Adipocyte (in vitro differentiated cells): ENCODE measurements at places on chromosomes 1 and 21.

GRCh38 chr1:62783736-62784508, at the start of gene ATG4C:
Gene ATG4C (plus strand): TSS chr1:62784132. CDS start chr1:62803787, 19,655 bp downstream.
- peak; percentile 97 for DNase-seq

GRCh38 chr1:44643721-44644334, 30.5 kb downstream of the TMEM53 start:
- no peak for DNase-seq

DNA sequence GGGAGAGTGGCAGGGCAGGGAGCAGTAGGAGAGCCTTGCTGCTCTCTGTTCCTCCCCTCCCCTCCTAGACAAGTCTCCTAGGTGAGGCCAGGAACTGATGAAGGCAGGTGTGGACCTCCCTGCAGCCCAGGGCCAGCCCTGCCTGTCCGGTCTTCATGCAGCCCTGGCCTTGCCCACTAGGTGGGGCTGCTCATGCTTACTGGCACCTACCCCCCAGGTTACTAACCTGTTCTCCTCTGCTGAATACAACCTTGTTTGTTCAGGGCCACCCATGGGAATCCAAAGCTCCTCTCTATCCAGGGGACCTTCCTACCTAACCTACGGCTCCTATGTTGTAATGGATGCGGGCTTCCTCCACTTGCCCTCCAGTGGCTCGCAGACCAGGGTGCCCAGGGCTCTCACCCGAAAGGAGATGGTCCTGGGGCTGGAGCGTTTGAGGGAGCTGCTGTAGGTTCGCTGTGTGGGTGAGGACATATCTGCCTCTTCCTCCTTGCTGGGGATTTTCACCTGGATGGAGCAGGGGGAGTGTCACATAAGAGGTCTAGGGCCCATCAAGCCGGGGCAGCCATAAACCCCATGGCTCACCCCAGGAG, 7.9 kb upstream of the TNNT2 start:
- DNase-seq = peak; percentile 51

GRCh38 chr1:50977575-50978143, 7.6 kb downstream of the CDKN2C start:
- DNase-seq = peak; percentile 76

DNA sequence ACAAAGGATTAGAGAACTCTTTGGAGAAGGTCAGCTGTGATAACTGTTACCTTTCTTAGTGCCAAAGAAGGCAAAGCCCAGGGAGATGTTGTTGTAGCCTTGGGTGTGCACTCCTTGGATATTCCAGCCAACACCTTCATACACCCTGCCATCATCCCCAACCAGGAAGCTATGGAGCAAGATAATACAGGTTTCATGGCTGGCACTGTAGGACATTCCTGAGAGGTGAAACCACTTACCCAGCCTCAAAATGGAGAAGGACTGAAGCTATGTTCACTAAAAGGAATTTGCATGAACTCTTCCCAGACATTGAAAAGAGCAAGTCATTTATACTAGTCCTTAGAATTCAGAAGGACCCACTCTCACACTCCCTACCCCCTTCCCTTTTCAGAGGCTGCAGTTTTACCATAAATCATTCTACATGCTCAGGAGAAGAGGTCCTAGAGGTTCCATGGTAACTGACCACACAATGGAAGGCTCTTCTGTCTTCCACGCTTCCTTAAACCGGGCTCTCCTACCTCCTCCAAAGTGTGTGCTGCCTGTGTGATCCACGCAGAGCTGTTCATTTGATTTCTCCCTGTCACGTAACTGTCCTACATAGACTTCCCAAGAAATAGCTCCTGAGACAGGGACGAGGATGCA, 5.5 kb downstream of the PGLYRP4 start:
- DNase-seq = no peak

DNA sequence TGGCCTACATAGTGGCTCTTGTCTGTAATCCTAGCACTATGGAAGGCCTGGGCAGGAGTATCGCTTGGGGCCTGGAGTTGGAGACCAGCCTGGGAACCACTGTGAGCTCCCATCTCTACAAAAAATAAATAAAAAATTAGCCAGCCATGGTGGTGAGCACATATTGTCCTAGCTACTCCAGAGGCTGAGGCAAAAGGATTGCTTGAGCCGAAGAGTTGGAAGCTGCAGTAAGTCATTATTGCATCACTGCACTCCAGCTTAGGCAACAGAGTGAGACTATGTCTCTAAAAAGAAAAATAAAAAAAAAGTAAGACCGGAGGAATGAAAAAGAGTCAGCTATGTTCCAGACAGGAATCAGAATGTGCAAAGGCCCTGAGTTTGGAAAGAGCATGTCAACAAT, 115.3 kb downstream of the CYYR1 start:
- peak; percentile 38 for DNase-seq

- DNase-seq = peak; percentile 88
Measured at GRCh38 chr1:201916649-201917249, 28.1 kb downstream of the SHISA4 start.

GRCh38 chr21:36545776-36546511, 66.0 kb upstream of the CLDN14 start:
- no peak for DNase-seq

DNA sequence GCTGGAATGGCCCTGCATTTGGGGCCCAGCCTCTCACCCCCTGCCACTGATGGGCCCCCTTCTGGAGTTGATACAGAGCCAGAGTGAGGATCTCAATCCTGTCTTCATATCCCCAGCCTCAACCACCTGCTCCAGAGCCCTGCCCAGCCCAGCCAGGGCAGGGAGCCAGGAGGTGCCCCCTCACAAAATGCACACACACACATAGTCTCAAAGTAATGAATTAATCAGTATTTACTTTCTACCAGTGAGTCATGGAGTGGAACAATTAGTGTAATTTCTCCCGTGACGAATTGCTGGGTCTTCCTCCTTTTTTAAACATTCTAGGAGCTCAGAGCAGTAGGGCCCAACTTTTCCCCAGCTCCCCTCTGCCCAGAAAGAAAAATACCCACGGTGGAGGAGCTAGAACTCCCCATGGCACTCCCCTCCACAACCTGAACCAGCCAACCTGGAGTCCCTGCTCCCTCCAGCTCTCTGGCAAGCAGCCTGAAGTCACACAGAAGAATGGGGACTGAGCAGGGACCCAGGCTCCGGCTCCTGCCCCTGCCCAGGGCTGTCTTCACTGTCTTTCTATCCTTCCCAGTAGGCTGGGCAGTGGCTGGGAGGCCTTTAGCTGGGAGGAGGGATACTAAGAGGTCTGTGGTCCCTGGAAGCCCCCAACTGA, 29.3 kb downstream of the SDC3 start:
- peak; percentile 48 for DNase-seq

- no peak for DNase-seq
Measured at GRCh38 chr1:172338295-172338735, 82.2 kb upstream of the C1orf105 start.

DNA sequence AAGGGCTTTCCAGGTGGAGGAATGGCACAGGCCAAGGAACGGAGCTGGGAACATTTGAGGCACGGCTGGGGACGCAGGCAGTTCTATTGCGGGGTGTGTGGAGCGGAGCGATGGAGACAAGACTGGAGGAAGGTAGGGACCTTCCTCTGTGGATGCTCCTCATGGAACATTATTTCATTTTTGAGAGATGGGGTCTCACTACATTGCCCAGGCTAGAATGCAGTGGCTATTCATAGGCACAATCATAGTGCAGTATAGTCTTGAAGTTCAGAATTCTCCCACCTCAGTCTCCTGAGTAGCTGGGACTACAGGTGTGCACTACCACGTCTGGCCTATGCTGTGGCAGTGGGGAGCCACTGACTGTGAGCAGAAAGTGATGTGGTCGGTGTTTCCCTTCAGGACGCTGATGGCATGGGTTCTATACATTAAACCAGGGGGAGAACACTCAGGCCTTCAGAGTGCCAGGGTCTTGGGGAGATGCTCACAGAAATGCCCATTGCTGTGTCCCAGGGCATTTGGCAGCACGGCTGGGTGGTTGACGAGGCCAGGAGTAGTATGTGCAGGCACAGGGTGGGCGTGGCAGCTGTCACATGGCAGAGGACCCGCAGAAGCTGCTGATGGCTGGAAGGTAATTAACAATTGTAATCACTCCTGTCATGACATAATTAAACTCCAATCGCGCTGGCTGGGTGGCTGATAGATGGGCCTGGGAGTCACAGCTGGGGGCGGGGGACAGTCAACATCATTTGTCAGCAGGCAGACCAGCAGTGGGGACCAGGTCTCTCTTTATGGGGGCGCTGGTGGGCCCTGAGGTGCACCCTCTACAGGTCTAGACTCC, 40.8 kb upstream of the ACOT11 start:
- DNase-seq = no peak

DNA sequence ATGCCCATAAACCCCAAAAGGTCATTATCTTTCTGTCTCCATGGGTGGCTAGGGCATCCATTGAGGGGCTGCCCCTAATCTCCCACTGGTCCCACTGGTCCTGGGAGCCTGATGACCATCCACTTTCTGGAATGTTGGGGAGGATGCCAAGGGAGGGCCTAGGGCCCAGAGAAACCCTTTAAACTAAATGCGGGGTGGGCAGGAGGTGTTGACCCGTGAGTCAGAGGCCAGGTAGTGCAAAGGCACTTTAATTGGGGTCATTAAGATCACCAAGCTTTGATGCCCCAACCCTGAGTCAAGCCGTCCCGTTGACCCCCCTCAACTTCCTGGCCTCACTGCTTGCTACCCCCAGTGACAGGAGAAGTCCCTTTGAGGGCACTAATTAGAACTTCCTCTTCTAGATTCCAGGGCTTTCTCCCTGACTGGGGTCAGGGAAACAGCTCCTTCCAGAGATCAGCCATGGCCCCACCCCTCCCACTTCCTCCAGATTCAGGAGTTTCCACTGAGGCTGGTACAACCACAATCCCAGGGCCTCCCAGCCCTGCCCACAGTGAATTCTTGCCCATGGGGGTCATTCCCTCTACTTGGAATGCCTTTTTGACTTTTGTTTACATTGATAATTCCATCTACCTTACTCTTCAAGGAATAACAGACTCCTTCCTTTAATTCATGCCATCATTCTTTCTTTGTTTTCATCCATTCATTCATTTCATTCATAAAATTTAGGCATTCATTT, 15.5 kb upstream of the SERINC2 start:
- DNase-seq = peak; percentile 13

- DNase-seq = no peak
Measured at GRCh38 chr1:205699416-205699815, 19.1 kb upstream of the SLC45A3 start.

GRCh38 chr1:232422098-232422497, 207.8 kb downstream of the SIPA1L2 start:
- DNase-seq = peak; percentile 32

DNA sequence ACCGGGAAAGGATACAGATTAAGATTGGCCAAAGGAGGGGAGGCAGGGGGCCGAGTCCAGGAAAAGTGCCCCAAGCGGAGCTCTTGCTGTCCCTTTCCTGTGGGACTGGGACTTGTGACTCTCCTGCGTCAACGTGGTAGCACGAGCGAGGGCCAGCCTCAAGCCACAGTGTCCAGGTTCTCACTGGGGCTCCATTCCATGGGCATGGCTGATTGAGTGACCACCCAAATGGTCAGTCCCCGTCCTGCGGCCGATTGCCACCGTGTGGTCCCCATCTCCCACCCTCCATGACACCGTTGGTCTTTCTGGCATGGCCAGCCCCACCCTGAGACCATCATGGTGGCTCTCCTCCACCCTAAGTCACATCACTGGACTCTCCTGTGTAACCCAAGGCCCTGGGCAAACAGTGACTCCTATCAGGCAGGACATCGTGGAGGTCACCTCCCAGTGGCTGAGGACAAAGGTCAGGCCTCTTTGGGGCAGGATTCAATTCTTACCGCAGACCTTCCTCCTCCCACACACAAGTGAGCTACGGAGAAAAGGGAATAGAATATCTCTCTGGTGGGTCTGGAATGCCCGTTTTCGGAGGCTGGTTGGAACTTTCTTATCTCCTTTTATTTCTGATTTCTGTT, 8.9 kb upstream of the C1orf174 start:
- no peak for DNase-seq

DNA sequence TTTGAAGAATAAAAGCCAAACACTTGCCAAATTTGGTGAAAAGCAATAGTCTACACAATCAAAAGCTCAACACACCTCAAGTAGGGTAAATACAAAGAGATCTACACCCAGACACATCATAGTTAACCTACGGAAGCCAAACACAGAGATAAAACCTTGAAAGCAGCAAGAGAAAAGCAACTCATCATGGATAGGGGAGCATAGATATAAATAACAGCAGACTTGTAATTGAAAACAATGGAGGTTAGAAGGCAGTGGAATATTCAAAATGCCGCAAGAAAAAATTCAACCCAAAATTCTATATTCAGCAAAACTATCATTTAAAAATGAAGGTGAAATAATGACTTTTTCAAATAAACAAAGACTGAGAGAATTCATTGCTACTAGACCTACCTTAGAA, 105.1 kb downstream of the ITSN1 start:
- DNase-seq = no peak

DNA sequence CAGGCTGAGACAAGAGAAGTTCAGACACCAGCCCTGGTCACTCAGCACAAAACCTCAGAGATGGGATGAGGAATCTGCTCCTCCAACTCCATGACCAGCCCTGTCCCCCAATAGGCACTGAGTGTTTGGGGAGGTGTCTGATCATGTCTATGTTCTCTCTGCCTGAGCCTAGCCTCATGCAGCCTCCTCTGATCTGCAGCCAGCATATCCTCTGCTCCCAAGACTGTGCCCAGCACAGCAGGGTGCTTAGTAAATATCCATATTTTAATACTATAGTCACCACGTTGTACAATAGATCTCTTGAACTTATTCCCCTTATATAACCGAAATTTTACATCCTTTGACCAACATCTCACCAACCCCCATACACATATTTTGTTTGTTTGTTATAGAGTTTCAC, 202.9 kb downstream of the MATN1 start:
- DNase-seq = no peak

GRCh38 chr1:234684856-234685255, 74.9 kb upstream of the IRF2BP2 start:
- DNase-seq = peak; percentile 64

DNA sequence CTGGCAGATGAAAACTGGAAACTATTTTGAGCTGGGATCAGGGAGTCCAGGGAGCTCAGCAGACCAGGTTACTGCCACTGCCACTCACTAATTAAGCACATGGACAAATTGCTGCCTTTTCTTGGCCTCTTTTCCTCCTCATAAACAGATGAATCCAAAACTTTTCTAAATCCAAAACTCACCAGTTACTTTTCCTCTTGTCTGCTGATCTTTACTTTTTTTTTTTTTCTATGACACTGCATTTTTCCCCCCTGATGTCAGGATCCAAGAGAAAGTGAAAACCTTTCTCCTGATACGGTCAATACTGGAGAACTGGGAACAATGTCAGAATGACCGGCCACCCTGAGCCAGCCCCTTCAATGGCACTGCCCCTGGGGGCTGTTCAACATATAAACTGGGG, 405.8 kb downstream of the DUSP10 start:
- DNase-seq = peak; percentile 52
